Activated CD4-positive, alpha-beta T cell treated with anti-CD3 and anti-CD28 coated beads for 4 hours (primary cell): ENCODE measurements at places on chromosomes 12 and 14.

DNA sequence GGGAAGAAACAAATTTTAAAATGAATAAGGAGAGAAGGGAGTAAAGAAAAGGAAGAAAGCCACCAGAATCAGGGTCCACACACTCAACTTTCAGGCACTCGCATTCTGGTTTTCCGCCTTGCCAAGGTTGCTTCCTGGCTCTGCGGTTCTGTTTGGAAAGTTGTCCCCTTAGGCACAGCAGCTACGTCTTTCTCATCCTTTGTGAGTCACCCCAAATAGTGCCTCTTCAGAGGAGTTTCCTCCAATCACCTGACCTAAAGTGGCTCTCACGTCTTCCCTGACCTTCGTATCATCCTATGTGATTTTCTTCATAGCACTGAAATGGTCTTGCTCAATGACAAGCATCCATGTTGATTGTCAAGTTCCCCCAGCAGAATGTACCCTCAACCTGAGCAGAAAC, 99.5 kb upstream of the TMCC3 start:
- no peak for DNase-seq

GRCh38 chr12:125124320-125124966, 59.2 kb downstream of the AACS start:
- no peak for DNase-seq

DNA sequence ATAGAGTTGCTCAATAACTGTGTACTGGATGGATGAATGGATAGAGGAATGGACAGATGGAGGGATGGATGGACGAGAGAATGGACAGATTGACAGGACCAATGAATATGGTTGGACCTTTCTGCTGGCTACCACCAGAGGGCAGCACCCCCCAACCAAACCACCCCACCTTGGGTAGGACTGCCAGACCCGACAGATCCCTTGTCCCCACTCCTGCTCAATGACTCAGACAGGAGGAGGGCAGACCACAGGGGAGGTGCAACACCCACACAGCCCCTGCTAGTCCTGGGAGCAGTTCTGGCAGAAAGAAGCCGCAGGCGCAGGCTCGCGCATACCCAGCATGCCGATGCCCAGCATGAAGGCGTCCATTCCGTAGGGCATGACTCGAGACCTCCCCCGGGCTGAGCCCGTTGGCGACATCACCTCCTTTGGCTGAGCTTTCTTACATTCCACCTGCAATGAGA, 12.4 kb downstream of the MSI1 start:
- peak; percentile 80 for DNase-seq

DNA sequence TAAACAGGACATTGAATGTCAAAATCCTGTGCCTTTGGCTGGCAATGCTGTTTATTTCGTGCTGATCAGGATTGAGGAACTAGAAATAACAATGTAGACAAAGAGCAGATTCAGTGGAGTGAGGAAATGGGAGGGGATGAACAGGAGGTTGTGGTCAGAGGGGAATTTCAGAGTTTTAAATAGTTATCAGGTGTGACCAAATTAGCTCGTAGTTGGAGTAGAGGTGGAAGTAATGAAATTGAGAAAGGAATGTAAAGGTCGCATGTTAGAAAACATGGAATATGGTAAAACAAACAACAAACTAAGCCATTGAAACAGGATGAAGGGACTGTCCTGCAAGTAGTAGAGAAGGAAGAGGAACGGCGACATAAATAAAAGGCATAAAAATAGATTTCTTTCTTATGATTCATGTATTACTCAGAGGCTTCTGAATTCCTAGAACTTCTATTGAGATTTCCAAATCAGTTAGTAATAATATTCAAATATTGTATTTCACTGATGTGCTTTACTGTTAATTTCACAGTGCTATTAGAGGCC, 9.5 kb upstream of the SAV1 start:
- DNase-seq = no peak

- DNase-seq = no peak
Measured at GRCh38 chr12:116427200-116427930, 131.8 kb upstream of the MAP1LC3B2 start.

DNA sequence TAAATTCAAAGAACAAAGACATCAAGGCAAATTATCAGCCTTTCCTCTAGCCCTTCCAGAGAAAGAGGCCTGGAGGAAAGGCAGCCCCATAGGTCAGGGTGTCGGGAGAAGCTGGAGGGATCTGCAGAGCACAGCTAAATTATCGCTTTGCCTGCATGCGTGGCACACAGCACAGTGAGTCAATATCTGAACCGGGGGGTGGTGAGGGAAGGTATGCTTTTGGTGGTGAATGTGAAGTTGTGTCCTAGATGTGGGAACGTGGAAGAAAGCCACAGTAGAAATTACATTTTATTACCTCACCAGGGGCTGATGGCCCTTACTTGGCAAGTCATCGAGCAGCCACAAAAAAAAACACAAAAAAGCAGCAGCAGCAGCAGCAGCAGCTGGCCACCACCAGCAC, 243.2 kb downstream of the EGLN3 start:
- DNase-seq = no peak

- no peak for DNase-seq
Measured at GRCh38 chr12:11880381-11880780, 190.4 kb upstream of the BCL2L14 start.

DNA sequence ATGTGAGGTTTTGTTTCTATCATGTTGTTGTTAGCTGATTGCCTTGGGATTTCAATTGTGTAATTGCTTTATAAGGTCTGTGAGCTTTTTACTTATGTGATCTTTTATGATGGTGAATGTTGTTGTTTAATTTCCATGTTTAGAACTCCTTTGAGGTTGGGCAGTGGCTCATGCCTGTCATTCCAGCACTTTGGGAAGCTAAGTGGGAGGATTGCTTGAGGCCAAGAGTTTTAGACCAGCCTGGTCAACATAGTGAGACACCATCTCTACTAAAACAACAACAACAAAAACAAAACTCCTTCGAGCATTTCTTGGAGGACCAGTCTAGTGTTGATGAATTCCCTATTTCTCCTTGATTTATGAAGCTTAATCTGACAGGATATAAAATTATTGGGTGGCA, 102.1 kb upstream of the PMCH start:
- DNase-seq = no peak

DNA sequence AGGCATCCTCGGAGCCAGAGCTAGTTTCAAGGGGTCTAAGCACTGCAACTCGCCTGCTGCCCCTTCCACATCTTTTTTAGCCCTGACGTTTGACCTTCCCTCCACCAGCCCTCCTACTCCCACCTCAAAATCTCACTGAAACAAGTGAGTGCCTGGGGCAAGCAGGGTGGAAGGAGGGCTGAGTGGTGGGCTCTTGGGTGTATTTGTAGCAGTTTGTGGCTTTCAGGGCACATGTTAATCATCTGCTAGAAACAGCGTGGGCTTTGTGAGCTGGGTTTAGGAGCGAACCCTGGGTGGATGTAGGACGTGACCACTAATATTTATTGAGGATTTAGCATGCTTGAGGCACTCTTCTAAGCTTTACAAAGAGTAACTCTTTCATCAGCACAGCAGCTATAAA, 390.3 kb downstream of the GRIN2B start:
- DNase-seq = no peak

- DNase-seq = no peak
Measured at GRCh38 chr12:82593901-82594396, 92.8 kb upstream of the TMTC2 start.

DNA sequence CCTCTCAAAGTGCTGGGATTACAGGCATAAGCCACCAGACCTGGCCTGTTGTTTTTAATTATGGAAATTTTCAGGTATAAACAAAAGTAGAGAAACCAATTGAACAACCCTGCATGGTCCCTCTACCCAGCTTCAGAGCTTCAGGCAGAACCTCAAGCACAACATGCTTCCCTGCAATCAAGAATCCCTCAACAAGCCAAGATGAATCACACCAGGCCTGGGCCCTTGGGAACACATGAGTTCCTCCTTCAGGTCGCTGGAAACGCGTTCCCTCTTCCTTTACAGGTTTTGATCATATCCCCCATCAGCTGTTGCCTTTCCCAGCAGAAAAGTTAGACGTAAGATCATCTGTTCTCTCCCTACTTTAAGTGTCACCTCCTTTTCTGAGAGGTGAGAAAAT, 20.5 kb upstream of the CORO1C start:
- no peak for DNase-seq

GRCh38 chr14:76882651-76883050, 56.4 kb downstream of the LRRC74A start:
- DNase-seq = no peak

DNA sequence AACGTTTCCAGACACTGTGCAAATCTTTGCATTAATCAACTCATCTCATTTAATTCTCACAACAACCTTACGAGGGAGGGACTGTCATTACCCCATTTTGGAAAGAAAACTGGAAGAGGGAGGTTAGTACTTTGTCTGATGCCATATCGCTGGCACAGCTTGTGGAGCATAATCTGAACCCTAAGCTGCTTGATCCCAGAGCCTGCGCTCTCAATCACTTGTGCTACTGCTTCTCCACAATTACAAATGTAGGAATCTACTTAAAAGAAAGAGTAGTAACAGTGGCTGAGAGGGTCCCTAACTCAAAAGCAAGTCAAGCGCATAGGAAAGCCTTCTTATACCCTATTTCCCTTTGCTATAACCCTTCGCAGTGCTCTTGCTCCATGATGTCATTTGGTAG, 3.2 kb downstream of the EFS start:
- no peak for DNase-seq

DNA sequence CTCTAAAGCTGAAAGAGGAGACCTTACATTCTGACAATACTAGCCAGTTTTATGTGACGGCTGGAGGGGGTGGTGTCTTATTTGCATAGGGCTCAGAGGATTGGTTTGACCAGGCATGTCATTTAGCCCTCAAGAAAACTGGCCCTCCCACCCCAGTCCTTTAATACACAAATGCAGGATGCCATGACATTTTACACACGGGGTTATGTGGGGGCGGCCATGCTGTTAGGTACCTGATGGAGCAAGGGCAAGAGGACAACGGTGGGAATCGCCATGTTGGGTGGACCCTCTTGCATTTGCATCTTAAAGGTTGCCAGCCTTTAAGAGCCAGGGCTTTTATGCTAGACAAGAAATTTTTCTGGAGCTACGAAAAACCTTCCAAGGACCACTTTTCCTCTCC, 23.3 kb downstream of the MDM2 start:
- no peak for DNase-seq
